BJ (cell line): ENCODE measurements at places on chromosomes 5 and 9.

DNA sequence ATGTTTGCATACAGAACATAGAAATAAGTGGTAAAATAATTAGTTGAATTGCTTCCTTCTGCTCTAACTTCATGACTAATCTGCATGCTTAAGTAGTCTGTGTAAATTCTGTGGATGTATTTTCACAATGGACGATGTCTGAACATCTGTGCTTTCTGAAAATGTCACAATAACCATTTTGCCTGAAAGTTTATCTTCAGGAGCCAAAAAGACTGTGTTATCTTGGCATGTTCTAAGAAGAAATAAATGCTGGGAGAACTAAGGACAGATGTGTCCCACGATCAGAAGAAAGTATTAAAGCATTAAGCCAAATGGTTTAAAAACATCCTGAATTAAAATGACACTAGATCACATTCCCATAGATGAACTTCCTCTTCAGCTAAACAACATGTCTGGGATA is 397.6 kb downstream of the SPOCK1 start:
- no peak for DNase-seq

DNA sequence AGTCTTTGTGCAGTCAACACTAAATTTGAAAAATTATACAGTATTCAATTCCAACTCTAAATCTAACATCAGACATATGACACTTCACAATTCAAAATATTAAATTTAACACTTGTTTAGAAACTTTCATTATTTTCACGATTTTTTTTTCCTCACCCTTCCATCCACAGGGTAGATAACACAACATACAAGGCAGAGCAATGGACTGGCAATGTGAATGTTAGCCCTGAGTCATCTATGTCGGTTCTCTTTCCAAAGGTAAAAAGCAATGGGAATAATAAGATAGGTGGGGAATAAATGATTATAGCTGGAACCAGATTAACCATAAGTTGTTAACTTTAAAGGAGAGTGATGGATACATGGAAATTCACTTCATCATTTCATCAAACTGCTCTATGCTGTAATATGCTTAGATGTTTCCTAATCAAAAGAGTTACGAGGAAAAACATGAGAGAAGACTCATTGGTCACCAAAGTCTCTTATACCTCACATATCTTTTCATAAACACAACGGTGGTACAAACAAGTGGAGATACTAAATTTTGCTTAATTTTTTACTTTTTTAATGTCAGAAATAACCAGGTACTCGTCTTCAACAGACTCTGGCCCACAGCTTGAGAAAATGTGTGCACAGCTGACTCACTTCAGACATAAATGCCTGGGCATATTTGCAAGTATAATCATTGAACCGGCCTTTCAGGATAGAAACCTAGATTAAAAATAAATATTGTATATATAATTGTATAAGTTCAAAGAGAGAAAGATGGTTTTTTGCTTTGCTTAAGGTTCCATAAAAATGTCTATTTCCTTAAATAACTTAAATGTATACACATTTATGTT is 23.0 kb downstream of the RFX3 start:
- no peak for DNase-seq

- DNase-seq = no peak
Observed at GRCh38 chr5:149684371-149684770, 45.7 kb upstream of the PPARGC1B start.

DNA sequence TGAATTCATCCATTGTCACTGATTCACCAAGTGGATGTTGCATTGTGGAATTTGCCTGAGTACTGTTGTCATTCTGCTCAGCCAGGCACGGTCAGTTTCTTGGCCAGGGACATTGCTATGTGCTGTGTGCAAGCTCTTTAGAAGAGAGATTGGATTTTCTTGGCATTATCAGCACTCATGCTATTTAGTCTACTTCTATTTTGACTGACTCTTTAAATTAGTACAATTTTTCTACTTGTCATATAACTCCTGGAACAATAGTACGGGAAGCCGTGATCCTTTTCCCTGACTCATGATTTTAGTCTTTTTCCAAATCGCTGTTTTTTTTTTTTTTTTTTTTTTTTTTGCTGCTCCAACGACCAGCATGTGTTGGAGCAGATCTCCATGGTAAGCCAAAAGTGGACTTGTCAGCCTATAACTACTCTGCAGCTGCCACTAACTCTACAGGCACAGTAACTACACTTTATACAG is 129.7 kb downstream of the CDC42SE2 start:
- no peak for DNase-seq

- no peak for DNase-seq
Observed at GRCh38 chr5:65611524-65611923, 12.6 kb downstream of the TRIM23 start.

GRCh38 chr5:74070766-74071165 is 444.8 kb downstream of the ARHGEF28 start:
- no peak for DNase-seq

DNA sequence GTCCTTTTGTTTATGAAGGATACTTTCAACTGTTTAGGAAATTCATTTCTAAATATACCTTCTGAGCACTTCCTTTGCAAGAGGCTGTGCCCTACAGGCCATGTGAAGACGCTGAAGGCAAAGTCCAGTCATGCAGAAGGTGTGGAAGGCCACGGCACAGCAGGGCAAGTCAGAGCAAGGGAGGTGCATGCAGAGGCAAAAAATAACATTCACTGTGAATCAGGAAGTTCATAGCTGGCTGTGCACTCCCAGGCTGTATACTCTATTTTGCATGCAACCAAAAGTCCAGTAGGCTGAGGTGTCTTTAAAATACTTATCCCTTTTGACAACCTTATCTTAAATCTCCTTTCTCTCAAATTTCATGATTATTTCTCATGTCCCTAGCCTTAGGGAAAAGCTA is 50.3 kb downstream of the GNAQ start:
- DNase-seq = no peak

DNA sequence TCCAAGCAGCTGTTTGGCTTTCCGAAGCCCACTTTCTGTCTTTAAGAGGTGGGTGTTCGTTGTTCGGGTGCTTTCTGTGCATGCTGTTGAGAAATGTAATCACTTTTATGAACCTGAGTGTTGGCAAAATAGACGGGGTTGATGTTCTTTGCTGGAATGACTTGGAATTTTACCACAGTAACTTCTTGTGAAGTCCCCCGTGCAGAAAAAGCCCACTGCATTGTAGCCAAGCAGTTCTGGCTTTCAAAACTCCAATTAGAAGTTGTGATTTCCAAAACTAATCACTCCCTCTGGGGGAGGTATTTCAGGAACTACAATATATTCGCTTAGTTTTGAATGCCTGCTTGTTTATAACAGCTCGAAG is 111.1 kb downstream of the PAM start:
- DNase-seq = no peak

DNA sequence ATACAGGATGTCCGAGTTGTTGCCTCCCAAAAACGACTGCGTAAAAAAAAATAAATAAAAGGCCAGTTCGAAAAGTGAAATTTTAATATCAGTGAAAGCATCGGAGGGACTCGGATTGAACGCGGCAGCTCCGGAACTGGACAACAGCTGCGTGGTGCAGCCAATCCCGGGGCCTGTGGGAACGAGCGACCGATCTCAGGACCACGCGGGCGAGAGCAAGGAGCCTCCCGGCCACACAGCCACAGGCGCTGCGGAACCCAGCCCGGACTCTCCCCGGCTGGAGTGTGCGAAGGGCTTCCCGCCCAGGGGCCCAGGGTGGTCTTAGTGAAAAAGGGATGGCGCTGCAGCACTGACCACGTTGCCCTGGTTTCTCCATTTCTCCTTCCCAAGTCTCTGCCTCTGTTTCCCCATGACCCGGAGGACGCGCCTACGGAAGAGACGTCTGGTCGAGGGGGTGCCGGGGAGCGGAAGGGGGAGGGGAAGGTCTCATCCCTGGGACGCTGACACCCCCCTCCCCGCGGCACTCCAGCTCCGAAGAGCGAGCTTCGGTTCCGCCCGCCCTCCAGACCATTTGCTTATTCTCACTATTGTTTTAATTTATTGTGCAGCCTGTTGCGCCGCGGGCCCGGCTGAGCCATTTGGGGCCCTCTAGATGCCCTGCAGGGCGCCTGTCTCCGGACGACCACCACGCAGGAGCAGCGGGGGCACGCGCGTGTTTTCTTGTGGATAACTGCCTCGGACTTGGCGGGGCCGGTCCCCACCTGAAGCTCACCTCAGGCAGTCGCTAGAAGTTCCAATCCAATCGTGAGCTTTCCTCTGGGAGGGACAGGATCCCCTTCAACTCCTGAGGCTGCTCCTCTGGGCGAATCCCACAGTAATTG is 303.0 kb downstream of the PARP8 start:
- DNase-seq = no peak

- no peak for DNase-seq
Observed at GRCh38 chr9:138077126-138077525, 199.5 kb downstream of the CACNA1B start.

GRCh38 chr9:94853887-94854286 is 127.4 kb downstream of the AOPEP start:
- DNase-seq = no peak

DNA sequence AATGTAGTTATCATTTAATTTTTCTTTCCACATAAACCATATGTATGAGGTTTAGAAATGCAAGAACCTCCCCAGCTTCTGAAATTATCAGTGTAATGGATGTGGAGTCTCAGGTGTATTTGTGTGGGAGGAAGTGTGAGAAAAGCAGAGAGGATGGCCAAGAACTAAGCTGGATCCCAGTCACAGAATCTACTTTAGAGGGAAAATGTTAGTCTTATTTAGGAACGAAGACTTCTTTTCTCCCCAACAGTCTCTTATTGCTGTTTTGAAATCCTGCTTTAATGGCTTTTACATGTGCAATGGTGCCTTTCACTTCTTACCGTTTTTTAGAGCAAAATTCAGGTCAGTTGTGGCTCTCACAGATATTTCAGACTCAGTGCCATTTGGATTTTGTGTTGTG is 3.0 kb downstream of the EQTN start:
- DNase-seq = no peak

- DNase-seq = no peak
Observed at GRCh38 chr5:68176802-68177479, 38.6 kb upstream of the PIK3R1 start.

DNA sequence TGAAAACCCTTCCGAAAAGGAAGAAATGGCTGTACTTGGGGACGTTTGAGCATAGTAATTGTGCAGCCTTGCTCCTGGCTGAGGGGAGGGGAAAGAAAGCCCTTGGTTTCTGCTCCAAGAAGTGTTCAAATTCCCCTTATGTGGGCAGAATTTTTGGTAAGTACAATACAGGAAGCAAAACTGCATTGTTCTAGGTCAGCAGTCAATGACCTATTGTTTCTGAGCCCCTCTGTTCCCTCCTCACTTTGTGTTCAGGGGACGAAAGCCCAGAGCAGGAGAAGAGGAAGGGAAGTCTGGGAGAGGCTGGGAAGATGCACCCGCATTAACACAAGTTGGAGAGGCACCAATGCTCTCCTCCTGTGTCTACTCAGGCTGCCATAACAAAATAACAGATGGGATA is 11.9 kb downstream of the BASP1 start:
- no peak for DNase-seq

DNA sequence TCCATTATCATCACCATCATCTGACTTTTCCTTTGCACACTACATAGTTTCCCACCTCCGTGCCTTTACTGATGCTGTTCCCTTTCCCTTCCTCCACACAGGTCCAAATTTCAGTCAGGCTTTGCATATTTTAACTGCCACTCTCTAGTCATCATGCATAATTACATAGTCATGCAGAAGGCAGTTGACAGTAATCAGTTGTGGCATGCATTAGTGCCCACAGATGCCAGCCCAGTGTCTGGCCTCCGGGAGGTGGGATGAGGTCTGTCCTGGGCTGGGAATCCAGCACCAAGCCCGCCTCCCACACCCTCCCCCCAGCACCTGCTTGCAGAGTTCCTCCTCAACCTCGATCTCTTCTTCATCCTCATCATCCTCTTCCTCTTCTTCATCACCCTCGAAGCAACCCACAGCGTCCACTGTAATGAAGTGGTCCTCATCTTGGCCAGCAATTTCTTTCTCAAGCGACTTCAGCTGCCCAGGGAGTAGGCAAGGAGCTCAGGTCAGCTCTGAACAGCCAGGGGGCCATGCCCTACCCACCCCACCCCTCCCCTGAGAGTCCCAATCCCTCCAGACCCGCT is 8.8 kb downstream of the BBLN start:
- DNase-seq = no peak

DNA sequence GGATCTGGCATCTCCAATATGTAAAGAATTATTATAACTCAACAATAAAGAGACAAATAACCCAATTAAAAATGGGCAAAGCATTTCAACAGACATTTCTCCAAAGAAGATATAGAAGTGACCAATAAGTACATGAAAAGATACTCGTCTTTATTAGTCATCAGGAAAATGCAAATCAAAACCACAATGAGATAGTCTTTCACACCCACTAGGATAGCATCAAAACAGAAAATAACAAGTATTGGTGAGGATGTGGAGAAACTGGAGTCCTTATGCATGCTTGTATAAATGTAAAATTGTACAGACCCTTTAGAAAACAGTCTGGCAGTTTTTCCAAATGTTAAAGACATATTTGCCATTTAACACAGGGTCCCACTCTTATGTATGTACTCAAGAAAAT is 39.1 kb upstream of the ITGA1 start:
- no peak for DNase-seq

DNA sequence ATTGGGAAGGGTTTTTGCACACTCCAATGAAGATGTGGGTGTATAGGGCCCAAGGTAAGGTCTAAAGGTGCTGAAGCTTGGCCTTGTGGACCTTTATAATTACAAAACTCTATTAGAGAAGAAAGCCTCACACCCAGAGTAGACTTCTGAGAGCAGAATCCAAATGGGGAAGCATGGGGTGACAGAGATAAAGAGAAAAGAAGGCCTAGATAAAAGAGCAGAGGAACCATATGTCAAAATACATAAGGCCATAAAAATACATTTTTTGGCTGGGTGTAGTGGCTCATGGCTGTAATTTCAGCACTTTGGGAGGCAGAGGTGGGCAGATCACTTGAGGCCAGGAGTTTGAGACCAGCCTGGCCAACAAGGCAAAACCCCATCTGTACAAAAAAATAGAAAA is 27.4 kb upstream of the TCERG1 start:
- no peak for DNase-seq

DNA sequence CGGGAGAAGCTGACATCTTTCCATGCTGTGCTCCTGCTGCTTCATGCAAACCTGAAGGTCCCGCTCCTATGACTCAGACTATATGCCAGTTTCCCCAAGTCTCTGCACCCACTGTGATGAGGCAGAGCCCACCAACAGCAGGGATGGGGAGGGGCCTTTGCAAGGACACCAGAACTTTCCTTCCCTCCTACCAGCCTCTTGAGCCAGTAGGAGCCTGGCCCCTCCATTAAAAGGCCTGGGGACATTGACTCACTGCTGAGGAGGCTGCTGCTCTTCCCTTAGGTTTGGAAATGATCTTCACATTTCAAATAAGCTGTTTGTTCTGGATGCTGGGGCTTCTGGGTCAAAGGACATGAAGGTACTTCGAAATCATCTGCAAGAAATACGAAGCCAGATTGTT is 26.1 kb upstream of the CTSL start:
- no peak for DNase-seq

DNA sequence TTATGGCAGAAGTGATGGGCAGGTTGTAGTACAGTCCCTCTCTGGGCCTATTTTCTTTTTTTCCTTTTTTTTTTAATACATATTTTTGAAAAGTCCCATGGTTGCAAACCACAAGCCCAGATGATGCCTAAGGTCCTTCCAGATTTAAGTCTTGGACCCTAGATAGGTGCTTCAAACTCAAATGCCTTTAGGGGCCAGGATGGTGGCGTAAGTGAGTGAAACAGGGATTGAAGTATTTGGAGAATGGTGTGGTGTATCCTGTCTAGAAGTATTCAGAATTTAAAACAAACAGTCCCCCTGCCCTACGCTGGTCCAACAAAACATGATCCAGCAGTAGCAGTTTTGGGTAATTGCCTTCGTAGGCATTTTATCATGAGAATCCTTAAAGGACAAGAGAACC is 2.2 kb downstream of the TIGD6 start:
- DNase-seq = no peak

- DNase-seq = no peak
Observed at GRCh38 chr5:14379739-14380497, 201.7 kb upstream of the OTULINL start.
